AG10803 (cell line): ENCODE measurements at places on chromosomes 11 and 22.

- no peak for DNase-seq
These were observed 24.7 kb downstream of the PATZ1 start for GRCh38 chr22:31321421-31321820.

DNA sequence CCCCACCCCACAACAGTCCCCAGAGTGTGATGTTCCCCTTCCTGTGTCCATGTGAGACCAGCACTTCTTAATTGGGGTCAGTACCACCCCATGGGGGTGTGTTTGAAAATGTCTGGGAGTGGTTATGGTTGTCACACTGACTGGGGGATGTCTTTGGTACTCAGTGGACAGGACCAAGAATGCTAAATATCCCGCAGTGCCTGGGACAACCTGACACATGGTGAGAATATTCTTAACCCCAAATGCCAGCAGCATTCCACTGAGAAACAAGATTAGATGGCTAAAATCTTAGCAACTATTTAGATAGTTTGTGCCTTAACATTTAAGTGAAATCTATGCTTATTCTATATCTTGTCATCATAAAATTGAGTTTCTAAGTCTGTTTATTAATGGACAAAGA is 177.5 kb upstream of the ZBED5 start:
- no peak for DNase-seq

DNA sequence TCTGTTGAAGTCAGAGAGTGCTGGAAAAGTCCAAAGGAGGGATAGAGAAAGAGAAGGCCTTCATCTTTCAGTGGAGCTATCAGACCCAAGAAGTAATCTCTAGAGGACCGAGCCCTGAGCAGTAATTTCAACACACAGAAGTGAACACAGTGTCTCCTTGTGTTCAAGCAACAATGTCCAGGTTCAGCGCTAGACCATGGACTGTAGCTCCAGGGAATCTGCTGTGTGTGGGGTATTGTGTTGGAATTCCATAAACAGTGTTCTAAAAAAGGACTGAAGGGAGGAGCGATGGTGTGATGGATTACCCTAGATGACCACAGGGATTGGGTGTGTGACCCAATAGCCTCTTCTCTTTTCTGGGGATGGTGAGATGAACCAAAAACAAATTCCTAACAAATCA is 165.9 kb downstream of the BLID start:
- no peak for DNase-seq

GRCh38 chr11:14323118-14323676 is 35.8 kb downstream of the RRAS2 start:
- no peak for DNase-seq

- DNase-seq: no peak
These were observed 11.5 kb upstream of the RRAS2 start for GRCh38 chr11:14370496-14370895.

DNA sequence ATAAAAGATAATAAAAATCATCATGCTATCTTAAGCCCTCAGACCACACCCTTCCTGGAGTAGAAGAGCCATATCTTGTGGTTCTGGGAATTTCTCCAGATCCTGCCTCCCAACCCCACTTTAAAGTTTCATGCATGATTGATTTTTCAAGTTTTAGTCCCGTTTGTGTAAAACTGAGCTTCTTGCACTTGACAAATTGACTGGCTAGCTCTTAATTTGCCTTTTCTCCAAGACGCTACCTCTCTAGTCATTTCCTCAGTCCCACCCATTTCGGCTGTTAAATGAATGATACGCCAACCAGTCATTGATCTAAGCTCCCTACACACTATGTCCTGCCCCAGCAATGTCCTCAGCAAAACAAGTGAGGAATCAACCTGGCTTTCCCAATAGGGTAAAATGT is 71.8 kb upstream of the TEAD1 start:
- peak; percentile 56 for DNase-seq

DNA sequence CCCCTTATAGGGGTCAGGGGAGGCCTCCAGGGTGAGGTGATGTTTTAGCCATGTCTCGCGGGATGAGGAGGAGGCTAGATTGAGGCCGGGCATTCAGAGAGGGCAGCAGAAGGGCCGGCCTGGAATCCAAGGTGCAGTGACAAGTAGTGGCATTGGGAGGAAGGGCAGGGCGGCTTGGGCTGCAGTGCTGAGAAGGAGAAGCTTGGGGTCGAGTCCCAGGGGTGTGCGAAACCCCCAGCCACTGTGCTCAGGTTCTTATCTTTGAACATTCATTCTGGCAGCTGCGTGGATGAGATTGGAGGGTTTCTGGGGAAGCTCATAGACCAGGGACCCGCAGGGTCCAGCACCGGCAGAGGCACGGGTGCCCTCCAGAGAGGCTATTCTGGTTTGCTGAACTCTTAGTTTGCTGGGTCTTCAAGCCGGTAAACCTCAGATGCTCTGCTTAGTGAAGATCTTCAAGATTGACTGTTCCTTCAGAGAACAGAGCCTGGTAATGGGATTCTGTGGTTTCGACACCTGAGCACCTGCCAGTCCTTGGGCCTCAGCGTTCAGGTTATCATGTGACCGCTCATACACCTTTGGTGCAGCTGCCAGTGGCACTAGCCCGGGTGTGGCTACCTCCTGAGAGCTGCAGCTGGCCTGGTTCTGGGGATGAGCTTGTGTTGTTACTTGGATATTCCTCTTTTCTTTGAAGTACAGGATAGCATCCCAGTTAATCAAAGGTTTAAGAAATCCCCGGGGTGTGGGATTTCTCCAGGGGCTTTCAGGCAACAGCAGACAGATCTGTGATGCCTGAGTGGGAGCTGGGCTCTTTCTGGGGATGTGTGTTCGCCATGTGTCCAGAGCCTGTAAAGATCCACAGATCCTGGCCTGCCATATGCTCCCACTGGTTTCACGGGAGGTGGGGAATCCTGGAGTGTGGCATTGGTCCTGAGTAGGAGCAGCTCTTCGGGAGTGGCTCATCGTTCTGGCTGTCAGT is 152.8 kb downstream of the TBC1D22A start:
- no peak for DNase-seq

DNA sequence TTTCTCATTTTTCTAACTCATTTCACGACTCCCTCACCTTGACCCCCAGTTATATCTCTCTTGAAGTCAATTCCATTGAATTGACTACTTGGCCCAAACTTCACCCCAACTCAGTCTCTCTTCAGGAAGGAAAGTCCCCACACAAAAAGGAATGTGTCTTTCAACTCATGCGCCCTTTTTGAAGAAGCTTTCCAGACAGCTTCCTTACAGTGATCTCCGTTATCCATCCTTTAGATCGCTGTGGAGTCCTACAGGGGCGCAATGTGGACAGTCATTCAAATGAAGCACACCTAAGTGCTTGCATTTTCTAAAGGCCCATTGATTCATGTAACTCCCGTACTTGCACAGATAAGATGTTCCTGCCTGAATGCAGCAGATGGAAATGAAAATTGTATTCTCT is 101.1 kb upstream of the VPREB1 start:
- DNase-seq: no peak

DNA sequence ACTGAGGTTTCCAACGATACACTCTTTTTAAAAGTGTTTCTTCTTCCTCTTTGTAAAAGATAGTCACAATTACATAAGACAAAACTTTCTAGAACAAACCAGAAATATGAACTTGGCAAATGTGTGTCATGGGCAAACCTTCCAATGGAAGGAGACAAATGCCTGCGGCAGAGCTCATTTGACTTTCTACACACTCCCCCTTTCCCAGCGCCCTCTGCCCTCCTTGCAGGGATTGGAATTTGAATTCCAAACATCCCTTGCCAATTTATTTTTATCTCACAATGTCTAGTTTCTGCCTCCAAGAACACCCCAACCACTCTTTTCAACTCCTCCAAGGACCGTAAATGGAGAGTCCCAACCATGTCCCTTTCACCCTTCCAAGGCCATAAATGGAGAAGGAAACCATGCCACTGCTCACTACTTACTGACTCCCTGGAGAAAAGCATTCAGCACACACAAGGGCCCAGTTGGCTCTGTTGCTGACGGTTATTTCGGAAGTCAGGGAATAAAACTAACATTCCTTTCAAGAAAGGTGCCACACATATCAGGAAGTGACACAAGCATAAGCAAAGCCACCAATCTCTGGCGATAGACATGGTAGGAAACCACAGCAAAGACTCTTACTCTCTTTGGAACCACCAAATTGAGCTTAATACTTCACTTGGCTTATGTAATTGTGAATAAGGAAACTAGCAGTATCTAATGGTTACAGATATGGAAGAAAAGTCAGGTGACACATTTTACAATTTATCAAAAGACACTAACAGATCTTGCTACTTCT is 15.0 kb upstream of the ESAM start:
- DNase-seq: no peak

GRCh38 chr22:31344578-31345330 is 1.4 kb downstream of the PATZ1 start:
- DNase-seq: peak; percentile 39

GRCh38 chr11:13423372-13423771 is 39.6 kb downstream of the BTBD10 start:
- DNase-seq: no peak

GRCh38 chr11:102760344-102761035 is 19.9 kb downstream of the MMP10 start:
- peak; percentile 97 for DNase-seq

DNA sequence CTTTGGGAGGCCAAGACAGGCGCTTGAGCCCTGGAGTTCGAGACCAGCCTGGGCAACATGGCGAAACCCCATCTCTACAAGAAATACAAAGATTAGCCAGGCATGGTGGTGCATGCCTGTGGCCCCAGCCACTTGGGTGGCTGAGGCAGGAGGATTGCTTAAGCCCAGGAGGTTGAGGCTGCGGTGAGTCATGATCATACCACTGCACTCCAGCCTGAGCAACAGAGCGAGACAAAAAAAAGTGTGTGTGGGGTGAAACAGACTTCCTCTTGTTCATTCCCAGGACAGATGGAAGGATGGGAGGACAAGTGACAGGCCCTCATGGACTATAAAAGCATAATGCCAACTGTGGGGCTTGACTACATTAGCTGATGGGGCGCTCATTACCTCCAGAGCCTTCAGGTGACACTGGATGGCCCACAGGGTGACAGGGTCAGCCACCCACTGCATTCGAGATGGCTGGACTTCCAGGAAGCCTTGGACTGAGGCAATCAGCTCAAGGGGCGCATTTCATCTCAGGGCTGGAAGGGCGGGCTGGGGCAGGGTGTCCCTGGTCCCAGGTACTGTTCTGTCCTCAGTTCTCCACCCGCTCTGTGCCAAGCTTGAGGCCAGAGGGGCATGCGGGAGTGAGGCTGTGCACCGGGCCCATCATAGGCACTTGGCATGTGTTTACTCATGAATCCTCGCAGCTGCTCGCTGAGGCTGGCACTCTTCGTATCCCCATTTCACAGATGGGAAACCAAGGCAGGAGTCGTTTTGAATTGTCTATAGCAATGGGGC is 12.5 kb downstream of the NPTXR start:
- peak; percentile 70 for DNase-seq

DNA sequence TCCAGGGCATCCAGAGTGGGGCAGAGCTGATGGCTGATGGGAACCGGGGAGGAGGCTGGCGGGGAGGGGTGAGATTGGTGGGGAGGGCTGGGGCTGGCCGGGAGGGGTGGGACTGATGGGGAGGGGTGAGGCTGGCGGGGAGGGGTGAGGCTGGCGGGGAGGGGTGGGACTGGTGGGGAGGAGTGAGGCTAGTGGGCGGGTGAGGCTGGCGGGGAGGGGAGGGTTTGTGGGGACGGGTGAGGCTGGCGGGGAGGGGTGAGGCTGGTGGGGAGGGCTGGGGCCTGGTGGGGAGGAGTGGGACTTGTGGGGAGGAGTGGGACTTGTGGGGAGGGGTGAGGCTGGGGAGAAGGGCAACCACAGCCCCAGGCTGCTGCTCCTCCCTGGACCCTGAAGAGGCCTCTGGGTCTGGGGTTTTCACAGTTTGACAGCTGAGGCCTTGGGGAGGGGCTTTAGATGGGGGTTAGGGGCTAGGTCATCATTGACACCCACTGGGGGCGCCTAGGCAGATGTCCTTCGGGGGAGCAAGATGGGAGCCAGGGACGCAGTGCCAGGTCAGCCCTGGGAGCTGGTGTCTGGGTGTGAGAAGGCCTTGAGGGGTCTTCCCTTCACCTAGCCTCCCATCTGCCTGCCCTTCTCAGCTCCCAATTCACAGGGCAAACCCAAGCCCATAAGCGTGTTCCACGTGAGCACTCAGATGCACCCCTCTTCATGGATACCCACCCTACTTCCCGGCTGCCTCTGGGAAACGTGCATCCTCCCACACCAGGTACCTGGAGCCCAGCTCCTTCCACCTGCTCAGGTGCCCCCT is 26.7 kb downstream of the PARVG start:
- DNase-seq: no peak

DNA sequence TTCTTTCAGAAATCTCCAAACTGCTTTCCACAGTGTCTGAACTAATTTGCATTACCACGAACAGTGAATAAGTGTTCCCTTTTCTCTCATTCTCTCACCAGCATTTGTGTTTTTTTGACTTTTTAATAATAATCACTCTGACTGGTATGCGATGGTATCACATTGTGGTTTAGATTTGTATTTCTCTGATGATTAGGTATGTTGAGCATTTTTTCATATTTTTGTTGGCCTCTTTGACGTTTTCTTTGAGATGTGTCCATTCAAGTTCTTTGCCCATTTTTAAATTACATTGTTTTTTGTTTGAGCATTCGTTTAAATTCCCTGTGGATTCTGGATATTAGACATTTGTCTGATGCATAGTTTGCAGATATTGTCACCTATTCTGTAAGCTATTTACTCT is 1639.6 kb upstream of the TENM4 start:
- no peak for DNase-seq

- no peak for DNase-seq
These were observed 16.5 kb upstream of the CSTF3 start for GRCh38 chr11:33177676-33178336.

- peak; percentile 70 for DNase-seq
These were observed 13.5 kb downstream of the ACO2 start for GRCh38 chr22:41482319-41482935.

GRCh38 chr11:117444256-117444655 is 116.6 kb downstream of the CEP164 start:
- no peak for DNase-seq

GRCh38 chr11:68956142-68956541 is 24.6 kb downstream of the MRGPRD start:
- DNase-seq: no peak

- DNase-seq: peak; percentile 97
These were observed 684.4 kb downstream of the NTM start for GRCh38 chr11:132054822-132055221.
